ENCODE measurements at places on chromosomes 16 and 17.

- DNase-seq: no peak
Observed at GRCh38 chr17:52465407-52465806, 306.9 kb upstream of the CA10 start.

DNA sequence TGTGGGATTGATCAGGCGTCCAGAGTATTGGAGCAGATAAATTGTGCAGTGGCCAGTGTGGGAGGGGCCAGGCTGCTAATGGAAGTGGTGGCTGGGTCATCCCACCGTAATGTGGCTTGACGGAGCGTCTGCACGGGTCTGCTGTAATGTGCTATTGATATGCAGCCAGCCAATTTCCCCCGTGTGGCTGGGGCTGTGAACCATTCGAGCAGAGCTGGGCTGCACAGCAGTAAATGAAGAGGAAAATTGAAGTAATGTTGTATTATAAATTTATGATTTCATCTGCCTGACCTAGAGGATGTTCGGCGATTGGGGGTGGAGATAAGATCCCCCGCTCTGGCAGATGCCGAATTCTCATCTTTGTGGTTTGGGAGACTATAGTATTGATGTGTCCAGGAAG is 121.5 kb downstream of the CCDC182 start:
- no peak for DNase-seq

DNA sequence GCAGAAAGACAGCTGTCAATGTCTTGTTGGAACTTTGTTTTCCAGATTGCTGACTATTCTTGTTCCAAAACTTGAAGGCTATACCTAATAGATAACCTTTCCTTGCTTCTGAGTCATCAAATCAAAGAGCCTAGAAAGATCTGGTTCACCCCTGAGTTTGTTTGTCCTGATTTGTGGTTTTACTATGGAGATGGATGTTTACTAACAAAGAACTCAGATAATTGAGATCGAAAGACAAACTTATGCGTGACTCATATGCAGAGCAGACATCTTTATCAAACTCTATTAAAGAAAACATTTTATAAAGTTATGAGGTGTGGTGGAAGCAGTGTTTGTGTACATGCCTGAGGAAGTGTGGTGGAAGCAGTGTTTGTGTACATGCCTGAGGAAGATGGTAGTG is 311.1 kb upstream of the TBX2 start:
- no peak for DNase-seq

GRCh38 chr16:82758406-82758805 is 131.6 kb downstream of the CDH13 start:
- no peak for DNase-seq

DNA sequence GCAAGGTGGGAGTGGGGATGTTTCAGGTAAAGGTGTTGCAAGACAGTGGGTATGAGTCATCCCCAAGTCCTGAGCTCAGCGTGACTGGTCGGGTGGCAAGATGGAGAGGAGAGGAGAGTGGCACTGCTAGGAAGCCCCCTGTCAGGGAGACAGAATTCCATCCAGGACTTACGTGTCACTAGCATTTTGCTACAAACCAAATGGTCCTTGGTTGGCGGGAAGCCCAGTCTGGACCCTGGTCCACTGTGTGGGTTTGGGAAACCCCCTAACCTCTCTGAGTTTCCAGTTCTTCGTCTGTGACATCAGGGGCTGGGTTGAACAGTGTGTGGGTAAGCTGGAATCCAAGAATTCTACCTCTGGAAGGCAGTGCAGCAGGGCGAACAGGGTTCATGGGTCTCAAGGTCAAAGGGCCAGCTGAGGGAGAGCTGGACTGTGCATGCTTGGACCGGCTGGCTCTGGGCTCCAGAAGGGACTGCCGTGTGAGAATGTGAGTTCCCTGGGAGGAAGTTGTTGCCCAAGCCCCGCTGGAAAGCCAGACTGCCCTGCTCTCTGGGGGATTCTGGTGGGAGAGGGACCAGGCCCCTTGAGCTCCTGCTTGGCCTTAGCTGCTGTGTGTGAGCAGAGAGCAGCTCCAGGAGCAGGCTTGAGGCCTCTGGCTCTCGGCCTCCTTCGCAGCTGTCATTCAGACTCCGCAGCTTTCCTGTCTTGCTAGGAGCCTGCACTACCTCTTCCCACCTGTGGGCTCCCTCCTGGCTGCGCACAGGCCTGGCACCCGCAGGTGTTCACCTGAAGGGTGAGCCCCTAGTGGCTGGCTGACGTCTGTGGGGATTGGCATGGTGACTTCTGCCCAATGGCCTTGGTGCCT is 84.6 kb downstream of the NT5M start:
- DNase-seq: no peak

- DNase-seq: no peak
Observed at GRCh38 chr16:50480206-50480605, 68.0 kb upstream of the NKD1 start.

- no peak for DNase-seq
Observed at GRCh38 chr17:75625813-75626486, 7.3 kb upstream of the SMIM5 start.

- DNase-seq: no peak
Observed at GRCh38 chr17:56593646-56594319, at the start of gene NOG. Gene NOG, plus strand, starts transcription at chr17:56593699. Its CDS starts 525 bp downstream, at chr17:56594224.

DNA sequence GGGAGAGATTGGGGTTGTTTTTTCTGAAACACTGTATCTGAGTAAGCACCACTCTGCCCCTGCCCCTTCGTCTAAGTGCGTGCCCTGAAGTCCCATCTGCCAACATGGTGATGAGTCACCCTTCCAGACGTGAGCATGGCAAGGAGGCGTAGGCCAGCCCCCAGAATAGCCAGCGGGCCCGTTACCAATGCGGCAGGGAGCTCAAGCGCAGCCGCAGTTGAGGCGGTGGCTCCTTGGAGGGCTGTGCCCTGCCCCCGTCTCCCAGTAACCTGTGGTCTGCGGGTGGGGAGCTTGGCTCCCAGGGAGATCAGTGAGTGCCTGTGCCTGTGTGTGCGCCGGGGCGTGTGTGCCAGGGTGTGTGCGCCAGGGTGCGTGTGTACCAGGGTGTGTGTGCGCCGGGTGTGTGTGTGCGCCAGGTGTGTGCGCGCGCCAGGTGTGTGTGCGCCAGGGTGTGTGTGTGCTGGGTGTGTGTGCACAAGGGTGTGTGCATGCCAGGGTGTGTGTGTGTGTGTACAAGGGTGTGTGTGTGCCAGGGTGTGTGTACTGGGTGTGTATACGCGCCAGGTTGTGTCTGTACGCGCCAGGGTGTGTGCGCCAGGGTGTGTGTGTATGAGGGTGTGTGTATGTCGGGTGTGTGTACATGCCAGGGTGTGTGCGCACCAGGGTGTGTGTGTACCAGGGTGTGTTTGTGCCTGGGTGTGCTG is 98.6 kb upstream of the CHMP6 start:
- DNase-seq: no peak

- DNase-seq: no peak
Observed at GRCh38 chr17:77827511-77827910, 131.0 kb upstream of the TNRC6C start.

DNA sequence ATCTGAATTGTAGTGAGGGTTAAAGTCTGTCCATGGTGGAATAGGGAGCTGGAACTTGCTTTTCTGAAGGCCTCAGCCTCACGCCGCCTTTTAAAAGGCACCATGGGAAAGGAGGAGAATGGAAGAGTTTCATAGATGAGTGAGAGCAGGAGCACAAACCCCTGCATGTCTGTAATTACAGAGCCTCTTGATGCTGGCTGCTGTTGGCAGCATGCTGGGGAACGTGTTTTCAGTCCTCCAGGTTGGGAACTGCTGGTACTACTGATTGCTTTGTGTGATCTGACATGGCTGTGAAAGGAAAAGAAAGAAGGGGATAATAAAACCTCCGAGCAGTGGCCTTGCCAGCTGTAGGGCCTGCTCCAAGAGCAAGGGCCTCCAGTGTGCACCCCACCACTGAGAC is 16.8 kb upstream of the DYNLL2 start:
- no peak for DNase-seq

DNA sequence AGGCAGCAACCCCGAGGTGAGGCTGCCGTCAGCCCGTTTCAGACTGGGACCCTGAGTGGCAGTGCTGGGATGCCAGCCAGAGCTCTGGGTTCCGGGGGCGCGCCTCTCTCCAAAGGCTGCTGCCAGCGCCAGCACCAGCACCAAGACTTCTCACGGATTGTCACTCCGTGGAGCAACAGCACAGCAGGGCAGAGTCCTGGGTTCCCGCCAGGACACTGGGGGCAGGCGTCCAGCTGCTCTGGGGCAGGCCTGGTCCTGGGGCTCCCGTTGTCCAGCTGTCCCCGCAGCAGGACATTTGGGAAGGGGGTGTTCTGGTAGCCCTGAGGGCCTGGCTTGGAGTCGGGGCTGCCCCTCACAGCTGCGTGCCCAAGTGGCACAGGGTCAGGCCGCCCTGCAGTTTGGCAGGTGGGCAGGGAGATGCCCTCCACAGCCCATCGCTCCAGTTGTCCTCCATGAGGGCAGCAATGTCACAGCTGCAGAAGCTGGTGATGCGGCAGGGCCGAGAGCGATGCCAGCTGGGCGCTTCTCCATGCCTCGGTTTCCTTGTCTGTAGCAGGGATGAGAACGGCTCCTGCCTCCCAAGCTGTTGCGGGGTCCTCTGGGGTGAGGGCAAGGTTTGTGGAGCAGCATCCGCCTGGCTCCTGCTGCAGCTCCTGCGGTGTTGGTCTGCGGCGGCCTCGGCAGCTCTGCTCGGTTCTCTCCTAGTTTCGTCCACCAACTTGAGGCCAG is 137.3 kb upstream of the CIBAR2 start:
- DNase-seq: no peak

- no peak for DNase-seq
Observed at GRCh38 chr17:36934144-36934691, 3.1 kb upstream of the LHX1 start.

GRCh38 chr17:64196601-64197000 is 66.5 kb downstream of the TEX2 start:
- no peak for DNase-seq

GRCh38 chr17:27233776-27234175 is 60.1 kb upstream of the WSB1 start:
- no peak for DNase-seq

GRCh38 chr16:6111390-6111789 is 1013.8 kb upstream of the EEF2KMT start:
- DNase-seq: no peak

GRCh38 chr17:46948544-46948943 is 25.6 kb downstream of the GOSR2 start:
- DNase-seq: no peak

DNA sequence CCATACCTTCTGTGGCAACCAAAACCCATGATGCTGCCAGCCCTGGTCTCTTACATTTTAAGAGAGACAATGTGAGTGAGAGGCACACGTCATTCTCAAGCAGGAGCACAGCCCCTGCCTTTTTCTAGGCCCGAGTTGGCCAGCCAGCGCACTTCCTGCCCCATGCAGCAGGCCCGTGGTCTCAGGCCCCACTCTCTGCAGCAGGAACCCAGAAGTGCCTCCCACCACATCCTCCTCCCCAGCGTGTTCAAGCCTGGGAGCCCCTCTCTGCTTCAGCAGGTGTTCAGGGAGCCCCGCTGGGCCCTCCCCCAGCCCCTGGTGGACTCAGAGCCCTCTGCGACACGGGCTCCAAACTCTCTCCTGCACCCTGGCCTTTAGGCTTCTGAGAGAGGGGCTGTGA is 30.5 kb downstream of the ITGAE start:
- DNase-seq: no peak

DNA sequence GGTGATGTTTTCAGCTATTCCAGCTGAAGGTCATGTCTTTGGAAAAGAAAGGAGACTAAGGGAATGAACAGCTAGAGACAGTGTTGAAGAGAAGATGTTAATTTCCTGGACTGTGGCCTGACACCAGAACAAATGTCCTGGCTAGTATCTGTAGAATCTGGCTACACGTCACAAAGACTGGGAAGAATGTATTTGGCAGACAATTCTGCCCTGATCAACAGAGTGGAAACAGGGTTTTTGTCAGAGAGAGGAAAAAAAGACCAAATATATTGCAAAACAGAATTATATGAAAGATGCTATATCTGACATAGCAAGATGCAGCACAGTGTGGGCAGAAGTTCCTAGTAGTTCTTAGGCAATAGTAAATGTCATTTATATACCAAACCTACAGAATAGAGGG is 17.0 kb upstream of the ANKFN1 start:
- DNase-seq: no peak

DNA sequence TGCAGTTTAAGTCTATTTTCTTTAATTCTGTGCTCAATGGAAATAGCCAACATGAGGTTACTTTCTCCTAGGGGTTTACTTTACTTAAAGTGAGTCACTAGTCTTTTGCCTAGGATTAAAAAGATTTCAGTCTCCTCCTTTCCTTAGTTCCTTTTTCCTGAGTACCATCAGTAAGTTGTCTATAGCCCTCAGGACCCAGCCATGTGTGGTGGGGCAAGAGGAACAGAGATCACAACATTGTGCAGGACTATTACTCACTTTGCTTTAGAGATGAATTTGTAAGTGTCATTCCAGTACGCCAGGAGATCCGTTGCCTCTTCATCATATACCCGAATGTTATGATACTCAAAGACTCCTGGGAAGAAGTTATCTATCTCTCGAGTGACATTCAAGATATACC is 27.7 kb upstream of the CORO6 start:
- no peak for DNase-seq

GRCh38 chr17:67637901-67638641 is 79.7 kb upstream of the NOL11 start:
- DNase-seq: no peak

- DNase-seq: no peak
Observed at GRCh38 chr16:1337486-1337885, 4.0 kb downstream of the BAIAP3 start.

DNA sequence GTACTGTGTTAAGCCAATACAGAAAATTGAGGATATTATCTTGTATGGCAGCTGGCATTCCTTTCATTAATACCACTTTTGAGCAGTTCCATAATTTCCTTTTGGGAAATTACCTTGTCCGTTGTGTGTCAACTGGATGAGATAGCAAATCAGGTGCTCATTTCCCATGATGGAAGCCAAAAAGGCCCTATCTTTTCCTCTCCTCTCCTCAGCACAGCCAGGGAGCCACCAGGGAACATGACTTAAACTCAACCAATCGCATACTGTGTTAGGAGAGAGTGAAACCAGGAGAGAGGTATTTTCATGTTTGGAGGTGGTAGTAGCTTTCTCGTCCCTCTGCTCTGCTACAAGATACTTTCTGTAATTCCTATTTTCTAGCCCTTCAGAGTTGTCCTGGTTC is 96.1 kb upstream of the TOX3 start:
- DNase-seq: no peak

Data from SIG-M5 (cell line).